Vagina (tissue), 2 donors: ENCODE measurements at places on chromosomes 2 and 18.

GRCh38 chr2:46026431-46026830 lies 270.8 kb upstream of the EPAS1 start:
- DNase-seq = no peak

GRCh38 chr2:58710795-58711279 lies 469.7 kb upstream of the FANCL start:
- no peak for DNase-seq

DNA sequence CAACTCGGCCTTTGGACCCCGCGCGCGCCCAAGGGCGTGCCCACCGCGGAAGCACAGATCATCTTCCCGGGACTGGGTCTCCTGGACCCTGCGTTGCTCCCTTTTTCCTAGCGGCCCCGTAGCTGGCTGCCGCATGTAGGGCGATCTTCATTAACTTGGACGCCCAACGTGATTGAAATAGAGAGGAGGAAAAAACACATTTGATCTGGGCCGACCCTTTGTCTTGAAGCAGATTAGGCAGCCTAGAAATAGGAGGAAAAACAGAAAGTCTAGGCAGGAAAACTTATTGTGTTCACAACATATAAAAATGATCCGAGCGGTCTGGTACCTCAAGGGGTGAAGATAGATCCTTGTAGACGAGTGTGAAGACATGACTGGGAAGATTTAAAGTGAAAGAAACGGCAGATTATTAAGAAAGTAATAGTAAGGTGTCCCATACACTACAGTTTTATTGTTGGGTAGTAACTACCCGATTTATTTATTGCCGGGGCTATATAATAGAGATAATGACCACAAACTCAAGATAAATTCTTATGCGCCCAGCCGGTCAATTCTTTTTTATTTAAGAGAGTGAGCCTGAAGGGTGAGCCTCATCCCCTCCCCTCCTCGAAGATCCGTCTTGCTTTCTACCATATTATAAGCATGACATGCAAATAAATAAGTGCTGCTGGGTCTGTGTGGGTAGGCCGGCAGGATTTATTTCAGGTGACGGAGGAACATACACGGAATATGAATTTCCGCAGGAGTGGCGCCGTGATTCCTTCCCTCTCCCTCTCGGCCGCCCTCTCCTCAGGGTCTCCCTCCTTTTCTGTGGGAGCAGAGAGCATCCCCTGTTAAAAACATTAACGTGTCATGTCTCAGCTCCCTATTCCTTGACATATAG lies 147.4 kb downstream of the MEIS1 start:
- no peak for DNase-seq

- DNase-seq = no peak
Measured at GRCh38 chr2:40298026-40298425, 153.9 kb downstream of the SLC8A1 start.

GRCh38 chr18:3910512-3910911 lies 460.5 kb downstream of the TGIF1 start:
- no peak for DNase-seq

- no peak for DNase-seq
Measured at GRCh38 chr2:118986738-118987137, 44.7 kb downstream of the MARCO start.

DNA sequence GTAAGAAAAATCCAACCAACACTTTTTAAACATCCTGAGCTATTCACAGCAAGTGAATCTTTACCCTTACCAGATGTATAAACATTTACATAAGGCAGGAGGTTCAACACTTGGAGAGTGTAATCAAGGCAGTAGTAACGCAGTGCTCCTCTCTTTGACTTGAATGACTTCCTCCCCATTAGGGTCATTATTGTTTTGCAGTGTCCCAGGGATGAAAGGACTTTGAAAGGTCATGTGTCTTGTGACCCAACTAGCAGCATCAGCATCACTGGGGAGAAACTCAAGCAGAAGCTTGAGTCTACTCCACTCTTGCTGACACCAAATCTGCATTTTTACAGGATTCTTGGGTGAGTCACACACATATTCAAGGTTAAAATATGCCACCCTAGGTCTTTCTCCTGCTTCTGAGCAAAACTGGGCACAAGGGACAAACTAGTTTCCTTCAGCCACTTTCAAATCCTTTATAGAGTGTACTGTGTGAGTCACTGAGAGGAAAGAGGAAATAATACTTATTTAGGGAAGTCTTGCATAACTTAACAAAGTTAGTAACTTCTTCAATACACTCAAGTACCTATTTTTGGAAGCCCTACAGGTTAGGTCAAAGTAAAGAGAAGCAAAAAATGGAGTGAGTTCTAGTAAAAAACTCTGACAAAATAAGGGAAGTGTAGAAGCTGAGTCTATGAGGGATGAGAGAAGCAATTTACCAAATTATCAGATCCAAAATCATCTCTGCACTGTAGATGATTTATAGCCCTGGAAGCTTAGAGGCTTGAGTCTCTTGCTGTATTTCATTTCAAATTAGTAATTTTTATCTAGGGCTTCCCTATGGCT lies 51.0 kb upstream of the EML4 start:
- no peak for DNase-seq

DNA sequence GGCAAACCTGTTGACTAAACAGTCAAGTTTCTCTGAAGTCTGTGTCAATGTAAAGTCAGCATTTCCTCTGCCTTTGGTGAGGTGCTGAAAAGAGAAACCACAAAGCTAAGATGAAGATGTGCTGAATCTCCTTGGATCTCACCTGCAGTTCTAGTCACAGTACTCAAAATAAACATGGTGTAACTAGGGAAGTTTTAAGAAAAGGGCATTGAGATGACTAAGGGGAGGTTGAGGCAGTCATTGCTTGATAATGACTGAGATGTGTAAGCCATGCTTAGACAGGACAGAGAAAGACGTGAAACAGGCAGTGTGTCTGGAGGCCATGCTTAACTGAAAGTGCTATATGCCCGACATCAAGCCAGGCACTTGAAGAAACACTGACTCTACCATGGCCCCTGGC lies 1010.0 kb upstream of the CELF4 start:
- no peak for DNase-seq

- DNase-seq = no peak
Measured at GRCh38 chr18:39909706-39910105, 2045.3 kb upstream of the PIK3C3 start.

- DNase-seq = no peak
Measured at GRCh38 chr2:15734674-15735483, 143.2 kb downstream of the DDX1 start.

- no peak for DNase-seq
Measured at GRCh38 chr2:183995632-183996031, 602.7 kb upstream of the ZNF804A start.

GRCh38 chr2:206940546-206940945 lies 1.2 kb downstream of the CPO start:
- DNase-seq = no peak

DNA sequence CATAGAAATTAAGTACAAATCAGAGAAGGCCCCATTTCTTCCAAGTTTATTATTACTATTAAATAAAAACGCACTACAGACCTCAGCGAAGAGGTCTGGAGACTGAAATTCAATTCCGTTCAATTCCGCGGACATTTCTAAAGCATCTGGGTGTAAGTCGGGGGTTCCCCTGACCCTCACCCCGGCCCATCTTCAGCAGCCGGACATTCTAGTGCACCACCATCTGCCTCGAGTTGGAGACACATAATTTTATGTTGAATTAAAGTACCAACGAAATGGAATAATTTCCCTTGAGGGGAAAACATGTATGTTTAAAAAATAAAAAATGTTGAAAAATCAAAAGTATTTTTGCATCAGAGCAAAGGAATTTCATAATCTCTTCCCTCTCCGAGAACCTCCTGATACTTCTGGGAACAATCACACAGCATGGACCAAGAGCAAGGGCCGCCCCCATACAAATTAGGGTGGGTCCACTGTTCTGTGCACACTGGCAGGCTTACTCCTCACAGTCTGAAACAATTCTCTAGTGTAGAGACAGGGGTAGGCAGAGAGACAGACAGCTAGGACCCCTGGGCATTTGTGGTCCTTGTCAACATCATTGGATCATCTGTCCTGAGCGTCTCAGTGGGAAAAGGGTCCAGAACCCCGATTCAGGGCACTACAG lies 29.3 kb downstream of the MBP start:
- no peak for DNase-seq

DNA sequence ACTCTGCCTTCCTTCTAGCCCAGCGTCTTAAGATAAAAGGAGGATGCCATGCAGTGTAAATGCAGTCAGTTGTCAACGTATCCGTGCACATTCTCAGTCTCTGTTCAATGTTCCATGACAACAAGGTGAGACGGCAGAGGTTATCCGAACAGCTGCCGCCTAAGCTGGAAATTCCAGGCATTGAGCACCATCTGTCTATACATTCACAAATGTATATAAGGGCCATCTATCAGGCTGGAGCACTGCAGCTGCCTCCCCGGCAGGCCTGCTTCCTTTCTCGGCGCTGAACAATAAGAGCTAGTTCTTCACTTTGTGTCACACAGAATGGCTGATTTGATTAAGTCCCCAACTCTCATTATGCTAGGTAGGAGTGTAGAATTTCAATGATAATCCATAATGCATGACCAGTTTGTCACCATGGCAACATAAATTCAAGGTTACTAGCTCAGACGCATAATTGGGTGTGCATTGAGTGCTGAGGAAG lies 282.2 kb upstream of the SOX11 start:
- DNase-seq = no peak

- DNase-seq = no peak
Measured at GRCh38 chr2:192161656-192162290, 33.0 kb downstream of the TMEFF2 start.

- DNase-seq = no peak
Measured at GRCh38 chr18:45764000-45764686, 40.2 kb downstream of the SLC14A1 start.

DNA sequence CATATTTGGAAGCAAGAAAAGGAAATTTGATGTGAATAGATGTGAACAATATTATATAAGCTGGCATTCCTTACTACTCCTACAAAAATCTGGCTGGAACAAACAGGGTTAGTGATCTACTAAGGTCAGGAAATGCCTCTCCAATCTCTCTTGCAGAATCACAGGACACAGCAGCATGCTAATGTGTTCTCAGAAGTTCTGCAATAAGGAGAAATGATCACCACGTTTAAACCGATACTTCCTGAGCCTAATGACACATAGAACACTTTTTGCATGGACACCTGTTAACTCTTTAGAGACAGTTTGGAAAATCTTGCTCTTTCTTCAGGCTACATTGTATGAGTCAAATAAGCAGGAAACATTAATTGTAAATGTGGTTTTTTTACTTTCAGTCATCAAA lies 89.6 kb upstream of the MAP3K20 start:
- no peak for DNase-seq

- DNase-seq = no peak
Measured at GRCh38 chr18:75533209-75533608, 105.7 kb upstream of the SMIM21 start.

GRCh38 chr2:181138816-181139215 lies 158.4 kb downstream of the UBE2E3 start:
- no peak for DNase-seq

DNA sequence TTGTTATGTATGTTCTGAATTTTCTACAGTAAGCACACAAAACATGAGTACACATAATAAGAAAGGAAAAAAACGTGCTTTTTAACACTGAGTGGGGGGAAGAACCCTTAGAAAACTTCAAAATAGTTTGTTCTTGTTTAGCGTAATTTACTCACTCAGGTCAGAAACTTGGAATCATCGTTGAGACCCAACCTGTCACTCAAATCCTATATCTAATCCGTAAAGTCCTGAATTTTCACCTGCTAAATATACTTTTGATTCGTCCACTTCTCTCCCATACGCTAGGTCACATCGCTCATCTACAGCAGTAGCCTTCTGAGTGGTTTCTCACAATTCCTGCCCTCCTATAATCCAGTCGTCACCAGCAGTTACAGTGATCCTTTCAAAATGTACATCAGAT lies 767 bp downstream of the TPRKB start:
- DNase-seq = no peak

DNA sequence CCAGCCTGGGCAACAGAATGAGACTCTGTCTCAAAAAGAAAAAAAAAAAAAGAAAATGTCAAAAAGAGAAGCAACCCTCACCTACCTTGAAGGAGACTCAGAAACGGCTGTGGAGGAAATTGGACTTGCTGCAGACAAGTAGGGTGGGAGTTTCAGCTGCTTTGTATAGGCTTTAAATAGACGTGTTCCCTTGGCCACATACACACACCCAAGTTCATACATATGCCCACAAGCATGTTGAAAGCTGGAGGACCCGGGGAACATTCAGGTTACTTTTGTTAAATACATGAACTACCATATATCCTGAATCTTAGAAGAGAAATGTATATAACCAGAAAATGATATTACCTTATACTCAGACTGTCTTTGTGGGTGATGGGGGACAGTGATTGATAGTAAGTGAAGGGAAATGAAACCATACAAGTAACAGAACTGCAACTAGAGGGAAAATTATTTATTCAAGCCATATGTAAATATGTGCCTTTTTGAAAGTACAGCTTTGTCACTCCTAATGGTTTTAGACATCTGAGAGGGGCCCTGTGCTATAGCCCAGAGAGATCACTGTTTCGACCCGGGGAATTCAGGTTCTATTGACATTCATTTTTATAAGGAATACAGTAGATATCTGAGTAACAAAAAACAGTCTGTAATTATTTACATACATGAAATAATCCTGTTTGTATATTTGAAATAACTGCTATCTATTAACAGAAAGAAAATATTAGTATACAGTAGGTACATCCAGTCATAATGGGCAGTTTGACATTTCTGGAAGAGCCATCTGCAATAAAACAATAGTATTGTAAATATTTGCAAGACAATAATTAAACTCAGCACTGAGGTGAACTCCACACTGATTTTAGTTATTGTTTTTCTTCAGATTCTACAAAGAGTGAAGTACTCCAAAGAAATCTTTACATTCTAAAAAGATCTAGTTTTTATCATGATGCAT lies 48.0 kb upstream of the TGIF1 start:
- DNase-seq = no peak

DNA sequence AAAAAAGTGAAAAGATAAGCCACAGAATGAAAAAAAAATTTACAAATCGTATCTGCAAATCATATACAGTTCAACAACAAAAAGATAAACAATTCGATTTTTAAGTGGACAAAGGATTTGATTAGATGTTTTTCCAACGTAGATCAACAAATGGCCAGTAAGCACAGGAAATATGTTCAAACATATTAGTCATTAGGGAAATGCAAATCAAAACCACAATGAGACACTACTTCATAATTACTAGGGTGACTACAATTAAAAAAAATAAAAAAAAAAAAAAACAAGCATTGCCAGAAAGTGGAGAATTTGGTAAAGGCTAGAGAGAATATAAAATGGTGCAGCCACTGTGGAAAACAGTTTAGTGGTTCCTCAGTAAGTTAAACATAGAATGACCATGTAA lies 38.3 kb upstream of the RNU4ATAC start:
- no peak for DNase-seq

DNA sequence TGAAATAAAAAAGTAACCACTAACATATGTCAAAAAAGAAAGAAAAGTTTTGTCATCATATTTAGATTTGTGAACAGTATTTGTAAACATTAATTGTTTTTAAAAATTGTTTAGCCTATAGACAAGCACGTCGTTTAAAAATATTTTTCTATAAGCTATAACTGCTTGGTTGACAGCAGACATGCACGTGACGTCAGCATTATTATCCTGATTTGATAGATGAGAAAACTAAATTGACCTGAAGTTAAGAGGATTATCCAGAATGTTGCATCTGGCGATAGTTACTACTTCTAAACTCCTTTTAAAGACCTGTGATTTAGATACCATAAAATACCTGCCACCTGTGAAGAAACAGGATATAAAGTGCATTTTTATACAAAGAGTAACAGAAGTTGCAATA lies 156.9 kb upstream of the BARD1 start:
- DNase-seq = no peak

GRCh38 chr2:165825041-165825440 lies 31.0 kb upstream of the GALNT3 start:
- no peak for DNase-seq
